ENCODE measurements at places on chromosomes 12 and 14. TPM values are rescaled to one million over a fixed set of nuclear protein-coding genes. Genes with fewer than 3 reads are reported as not detected.

The GEMIN2 gene
- 78.3 TPM for total RNA-seq

The NRXN3 gene
- 1.1 TPM for total RNA-seq

The PTCSC3 gene
- not detected for total RNA-seq

The LYZ gene
- total RNA-seq: not detected

The SPX gene
- total RNA-seq: 0.39 TPM

The FSCB gene
- not detected for total RNA-seq

The FAM222A gene
- 0.89 TPM for total RNA-seq

The FGF6 gene
- not detected for total RNA-seq

DNA sequence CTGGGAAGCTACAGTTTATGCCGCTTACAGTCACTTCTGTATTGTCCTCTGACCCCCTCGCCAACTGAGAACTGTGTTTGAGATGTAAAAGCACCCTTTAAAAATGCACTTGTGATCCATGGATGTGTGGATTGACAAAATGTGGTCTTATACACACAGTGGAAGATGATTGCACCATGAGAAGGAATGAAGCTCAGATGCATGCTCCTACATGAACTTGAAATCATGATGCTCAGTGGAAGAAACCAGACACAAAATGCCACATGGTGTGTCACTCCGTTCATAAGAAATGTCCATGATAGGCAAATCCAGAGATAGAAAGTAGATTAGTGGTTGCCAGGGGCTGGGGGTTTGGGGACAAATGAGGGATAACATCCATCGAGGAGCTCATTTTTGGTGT lies 58.0 kb downstream of the PITPNM2 start:
- no peak for DNase-seq

- DNase-seq: no peak
Measured at GRCh38 chr14:60738843-60739508, 4.4 kb downstream of the MNAT1 start.

DNA sequence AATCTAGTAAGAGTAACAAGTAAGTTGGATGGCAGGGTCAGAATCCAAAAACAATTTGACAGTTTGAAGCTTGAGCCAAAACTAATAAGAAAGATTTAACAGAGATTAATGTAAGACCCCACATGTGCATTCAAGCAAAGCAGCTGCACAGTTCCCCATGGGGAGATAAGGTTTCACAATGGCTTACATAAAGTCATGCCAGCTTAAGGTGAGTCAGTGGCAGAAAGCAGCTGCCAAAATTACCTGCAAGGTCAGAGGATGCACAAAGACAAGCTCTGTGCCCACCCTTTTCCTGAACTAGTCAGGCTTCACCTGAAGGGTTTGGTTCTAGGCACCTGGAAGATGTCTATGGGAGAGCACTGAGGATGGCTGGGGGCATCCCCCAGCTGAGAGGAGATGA lies 36.6 kb upstream of the KRT77 start:
- no peak for DNase-seq

DNA sequence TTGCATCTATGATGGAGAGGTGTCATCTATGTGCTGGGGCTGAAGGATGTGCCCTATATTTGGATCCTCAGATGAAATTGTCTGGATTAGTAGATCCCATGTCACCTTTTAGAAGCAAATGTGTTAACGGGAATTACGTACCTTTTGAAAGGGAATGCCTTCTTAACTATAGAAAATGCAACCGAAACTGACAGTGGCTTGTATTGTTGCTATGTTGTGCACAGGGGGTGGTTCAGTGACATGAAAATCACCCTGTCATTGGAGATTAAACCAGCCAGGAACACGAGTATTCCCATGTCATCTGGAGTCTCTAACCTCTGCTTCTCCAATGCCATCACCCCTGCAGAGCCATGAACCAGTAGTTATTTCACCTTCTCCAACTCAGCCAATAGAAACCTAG lies 110.2 kb downstream of the METTL25 start:
- no peak for DNase-seq

GRCh38 chr14:66070542-66071319 lies 415.4 kb upstream of the CCDC196 start:
- DNase-seq: peak; percentile 8

DNA sequence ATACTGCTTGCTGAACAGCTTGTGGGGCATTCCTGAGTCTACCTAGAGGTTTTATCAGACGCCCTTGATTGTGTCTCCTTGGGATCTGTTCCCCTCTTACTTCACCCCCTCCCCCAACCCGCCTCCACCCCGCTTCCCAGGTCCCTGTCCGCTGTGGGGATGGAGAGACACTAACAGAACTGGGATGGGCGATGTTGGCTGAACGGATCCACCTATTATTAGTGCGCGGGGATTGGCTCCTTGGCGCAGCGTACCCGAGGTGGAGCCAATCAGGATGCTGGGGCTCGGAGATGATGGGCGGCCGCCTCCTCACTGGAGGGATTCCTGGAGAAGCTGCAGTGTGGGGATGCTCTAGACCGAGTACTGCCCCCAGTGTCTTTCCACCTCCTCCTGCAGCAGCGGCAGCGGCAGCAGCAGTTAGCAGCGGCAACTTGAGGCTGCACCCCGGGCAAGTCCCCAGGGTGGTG lies at the start of gene SYT1:
SYT1 (plus strand) TSS at position 372 of the 467 bp plus-strand sequence.
- DNase-seq: peak; percentile 88

DNA sequence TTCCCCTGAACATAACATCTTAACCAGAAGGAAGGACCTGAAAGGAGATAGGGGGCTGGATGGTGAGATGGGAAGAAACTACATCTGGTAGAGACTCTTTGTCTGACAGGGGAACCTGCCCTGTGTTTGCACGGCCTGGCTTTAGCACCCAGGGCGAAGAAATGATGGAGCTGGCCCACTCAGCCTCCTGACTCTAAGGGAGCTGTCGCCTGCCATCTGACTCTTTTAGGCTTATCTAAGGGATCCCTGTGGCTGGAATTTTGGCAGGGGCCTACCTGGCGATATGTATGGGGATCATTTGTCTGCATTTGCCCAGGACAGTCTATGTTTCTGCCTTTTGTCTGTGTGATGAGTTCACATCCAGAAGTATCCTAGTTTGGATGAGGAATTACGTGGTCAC lies 15.6 kb upstream of the CACNA2D4 start:
- no peak for DNase-seq

DNA sequence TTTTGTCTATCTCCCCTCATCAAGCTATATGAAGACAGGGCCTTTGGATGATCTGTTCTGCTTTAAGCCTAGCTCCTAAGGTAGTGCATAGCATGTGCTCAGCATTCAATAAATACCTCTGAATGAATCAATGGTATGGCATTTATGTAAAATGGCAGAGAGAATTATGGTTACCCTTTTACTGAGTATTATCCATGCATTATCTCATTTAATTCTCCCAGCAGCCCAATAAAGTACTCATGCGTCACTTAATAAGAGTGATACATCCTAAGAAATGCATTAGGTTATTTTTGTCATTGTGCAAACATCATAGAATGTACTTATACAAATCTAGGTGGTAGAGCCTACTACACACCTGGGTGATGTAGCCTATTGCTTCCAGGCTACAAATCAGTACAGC lies 269.7 kb downstream of the KSR2 start:
- DNase-seq: peak; percentile 21

- no peak for DNase-seq
Measured at GRCh38 chr14:27881646-27882045, 884.9 kb upstream of the FOXG1 start.

GRCh38 chr14:92223025-92223424 lies 99.9 kb upstream of the SLC24A4 start:
- no peak for DNase-seq

- DNase-seq: no peak
Measured at GRCh38 chr14:45144658-45145057, 8.9 kb downstream of the FANCM start.

Data from M059J (cell line).